ENCODE measurements at places on chromosomes 11 and 22.

DNA sequence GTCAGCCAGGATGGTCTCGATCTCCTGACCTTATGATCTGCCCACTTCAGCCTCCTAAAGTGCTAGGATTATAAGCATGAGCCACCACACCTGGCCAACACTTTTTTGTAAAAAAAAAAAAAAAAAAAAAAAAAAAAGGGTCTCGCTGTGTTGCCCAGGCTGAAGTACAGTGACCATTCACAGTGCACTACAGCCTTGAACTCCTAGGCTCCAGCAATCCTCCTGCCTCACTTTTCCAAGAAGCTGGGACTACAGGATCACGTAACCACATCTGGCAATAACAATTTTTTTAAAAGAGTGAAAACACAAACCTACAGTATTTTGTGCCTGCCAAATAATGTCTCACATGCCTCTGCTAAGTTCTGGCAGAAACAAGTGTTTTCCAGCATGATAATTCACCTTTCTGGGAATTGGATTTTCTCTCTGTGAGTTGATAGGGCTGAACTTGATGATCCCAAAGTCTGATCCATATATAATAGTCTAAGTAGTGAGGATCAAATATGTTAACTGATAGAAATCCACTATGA lies 30.6 kb downstream of the ADORA2A start:
- DNase-seq: no peak

DNA sequence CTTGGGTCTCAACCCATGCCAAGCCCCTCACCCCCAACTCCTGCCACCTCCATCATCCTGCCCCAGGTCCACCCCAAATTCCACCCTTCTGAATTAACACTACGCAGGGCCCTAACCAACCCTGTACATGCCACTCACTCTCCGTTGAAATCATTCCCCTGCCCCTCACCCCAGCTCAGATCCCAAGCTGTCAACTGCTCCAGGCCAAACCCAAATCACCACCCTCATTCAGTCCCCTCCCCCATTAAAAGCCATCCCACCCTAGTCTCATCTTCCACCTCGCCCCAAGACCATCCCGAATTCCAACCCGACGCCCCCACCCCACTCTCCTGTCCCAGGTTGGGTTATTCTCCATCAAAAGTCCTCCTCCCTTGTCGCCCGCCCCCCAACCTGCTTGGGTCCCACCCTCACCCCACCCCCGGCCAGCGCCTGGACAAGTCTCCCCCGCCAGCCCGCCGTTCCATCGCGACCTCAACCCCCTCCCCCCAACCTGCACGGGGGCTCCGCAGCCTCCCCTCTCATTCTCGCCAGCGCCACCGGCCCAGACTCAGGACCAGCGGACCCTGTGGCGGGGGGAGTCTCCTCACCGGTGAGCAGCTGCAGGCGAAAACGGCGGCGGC lies 466 bp downstream of the FAM168A start:
- DNase-seq: no peak

GRCh38 chr22:27329131-27329850 lies 472.3 kb downstream of the MN1 start:
- no peak for DNase-seq

GRCh38 chr11:71470946-71471345 lies 17.9 kb downstream of the NADSYN1 start:
- DNase-seq: no peak

DNA sequence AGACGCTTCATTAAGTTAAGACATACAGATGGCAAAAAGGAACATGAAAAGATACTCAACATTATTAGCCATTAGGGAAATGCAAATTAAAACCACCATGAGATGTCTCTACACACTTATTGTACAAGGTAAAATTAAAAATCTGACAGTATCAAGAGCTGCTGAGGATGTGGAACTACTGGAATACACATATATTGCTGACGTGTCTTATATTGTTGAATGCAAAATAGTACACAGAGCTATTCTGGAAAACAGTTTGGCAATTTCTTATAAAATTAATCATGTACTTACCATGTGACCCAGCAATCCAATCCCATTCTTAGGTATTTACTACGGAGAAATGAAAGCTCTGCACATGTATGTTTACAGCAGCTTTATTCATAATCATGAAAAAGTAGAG lies 742.5 kb downstream of the TBC1D22A start:
- DNase-seq: no peak

DNA sequence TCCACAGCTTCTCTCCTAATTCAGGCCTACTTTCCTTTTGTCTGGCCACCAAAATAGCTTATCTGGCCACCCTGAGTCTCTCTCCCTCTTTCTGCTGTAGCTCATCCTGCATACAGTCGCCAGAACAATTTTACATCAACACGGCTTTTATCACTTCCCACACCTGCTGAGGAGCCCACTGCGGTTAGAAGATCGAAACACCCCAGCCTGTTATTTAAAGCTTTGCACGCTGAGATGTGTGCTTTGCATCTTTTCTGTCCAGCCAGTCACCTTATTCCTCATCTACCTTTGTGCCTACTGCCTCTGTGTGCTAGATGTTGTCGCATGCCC lies 96.0 kb downstream of the COMMD9 start:
- DNase-seq: no peak

DNA sequence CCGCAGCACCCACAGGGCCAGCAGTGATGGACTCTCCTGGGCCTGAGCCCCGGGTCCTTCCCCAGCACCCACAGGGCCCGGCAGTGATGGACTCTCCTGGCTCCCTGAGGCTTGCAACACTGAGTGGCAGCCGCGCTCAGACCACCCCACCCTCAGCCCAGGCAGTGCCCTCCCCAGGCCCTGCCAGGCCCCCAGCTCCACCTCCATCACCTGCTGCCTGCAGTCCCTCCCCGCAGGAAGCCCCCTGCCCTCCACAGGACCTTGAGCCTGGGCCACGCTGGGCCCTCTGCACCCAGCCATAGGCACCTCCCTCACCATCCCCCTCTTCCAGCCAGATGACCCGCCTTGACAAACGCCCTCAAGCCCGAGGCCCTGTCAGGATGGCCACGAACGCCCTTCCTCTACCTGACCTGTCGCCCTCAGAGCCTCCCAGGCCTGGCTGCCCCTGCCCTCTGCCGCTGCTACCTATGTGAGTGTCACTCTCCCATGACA lies 11.4 kb downstream of the ALG12 start:
- no peak for DNase-seq

GRCh38 chr11:16223558-16223957 lies 132.8 kb downstream of the SOX6 start:
- DNase-seq: no peak

DNA sequence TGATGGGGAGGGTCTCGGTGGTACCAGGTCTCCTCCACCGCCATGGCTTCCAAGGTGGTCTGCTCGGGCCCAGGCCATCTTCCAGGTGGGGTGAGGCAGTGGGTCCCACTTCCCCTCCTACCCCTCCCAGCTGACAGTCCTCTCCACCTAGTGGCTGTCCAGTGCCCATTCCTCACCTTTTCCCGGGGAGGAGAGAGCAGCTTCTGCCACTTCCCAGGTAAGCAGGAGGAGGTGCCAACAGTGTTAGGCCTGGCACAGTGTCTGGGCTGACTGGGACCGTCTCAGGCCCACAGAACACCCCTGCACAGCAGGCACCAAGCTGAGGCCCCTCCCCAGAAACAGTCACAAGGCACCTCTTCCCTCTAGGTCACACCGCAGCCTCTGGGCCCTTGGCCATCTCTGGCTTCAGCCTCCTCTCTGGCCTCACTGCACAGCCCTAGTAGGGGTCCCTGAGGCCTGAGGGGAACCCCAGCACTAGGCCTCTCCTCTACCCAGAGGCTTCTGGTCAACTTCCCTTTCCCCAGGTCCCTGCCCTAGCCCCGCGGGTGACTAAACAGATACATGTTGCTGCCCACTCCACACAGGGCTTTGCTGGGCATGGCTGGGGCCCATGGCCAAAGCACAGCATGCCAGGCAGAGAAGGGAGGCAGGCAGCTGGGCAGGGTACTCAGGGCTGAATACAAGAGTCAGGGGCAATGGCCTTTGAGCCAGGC lies 2.3 kb upstream of the ANKRD13D start:
- no peak for DNase-seq

- no peak for DNase-seq
These were observed 96.3 kb upstream of the PRDM11 start for GRCh38 chr11:45050111-45050510.

GRCh38 chr11:72807021-72807693 lies 7.1 kb upstream of the ATG16L2 start:
- DNase-seq: peak; percentile 52

DNA sequence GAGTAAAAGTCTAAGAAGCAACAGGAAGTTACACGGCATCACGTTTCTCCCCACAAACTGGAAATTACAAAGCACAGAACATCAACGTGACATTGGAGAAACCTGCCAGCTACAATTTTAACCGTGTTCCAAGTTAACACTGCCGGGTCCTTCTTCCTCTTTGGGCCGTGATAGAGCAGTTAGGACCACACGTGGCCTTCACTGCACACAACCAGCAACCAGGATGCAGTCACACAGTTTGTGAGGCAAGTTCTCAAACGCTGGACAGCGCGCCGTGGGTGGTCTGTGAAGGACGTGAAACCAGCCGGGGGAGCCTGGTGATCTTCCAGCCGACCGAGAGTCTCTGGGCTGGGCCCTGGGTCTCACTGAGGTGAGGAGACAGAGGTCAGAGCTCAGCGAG lies 14.6 kb downstream of the C11orf21 start:
- no peak for DNase-seq

GRCh38 chr11:93733474-93733873 lies 7.8 kb downstream of the TAF1D start:
- DNase-seq: no peak

DNA sequence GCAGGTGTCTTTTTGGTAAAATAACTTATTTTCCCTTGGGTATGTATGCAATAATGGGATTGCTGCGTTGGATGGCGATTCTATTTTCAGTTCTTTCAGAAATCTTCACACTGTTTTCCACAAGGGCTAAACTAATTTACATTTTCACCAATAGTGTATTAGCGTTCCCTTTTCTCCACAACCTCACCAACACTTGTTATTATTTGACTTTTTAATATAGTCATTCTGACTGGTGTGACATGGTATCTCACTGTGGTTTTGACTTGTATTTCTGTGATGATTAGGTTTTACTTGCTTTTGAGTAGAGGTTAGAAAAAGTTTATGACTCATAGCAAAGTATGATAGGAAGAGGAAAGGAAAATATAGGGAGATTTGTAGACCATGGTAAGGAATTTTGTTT lies 92.3 kb downstream of the DLG2 start:
- no peak for DNase-seq

DNA sequence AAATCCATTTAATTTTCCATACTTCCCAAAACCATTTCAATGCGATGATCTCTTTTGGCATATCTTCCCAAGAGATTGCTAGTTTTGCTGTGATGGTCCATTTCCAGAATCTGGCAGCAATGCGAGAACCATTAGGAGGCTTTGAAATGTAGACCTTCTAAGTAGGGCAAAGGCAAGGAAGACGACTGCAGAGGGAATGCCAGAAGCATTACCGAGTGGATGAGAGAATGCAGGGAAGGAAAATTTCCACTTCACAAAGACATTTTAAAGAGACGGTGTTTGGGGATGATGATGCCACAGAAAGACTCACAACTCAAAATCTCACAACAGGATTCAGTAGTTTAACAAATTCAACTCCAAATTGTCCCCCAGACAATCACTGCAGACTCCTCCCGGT lies 471 bp upstream of the CEP126 start:
- DNase-seq: peak; percentile 11

DNA sequence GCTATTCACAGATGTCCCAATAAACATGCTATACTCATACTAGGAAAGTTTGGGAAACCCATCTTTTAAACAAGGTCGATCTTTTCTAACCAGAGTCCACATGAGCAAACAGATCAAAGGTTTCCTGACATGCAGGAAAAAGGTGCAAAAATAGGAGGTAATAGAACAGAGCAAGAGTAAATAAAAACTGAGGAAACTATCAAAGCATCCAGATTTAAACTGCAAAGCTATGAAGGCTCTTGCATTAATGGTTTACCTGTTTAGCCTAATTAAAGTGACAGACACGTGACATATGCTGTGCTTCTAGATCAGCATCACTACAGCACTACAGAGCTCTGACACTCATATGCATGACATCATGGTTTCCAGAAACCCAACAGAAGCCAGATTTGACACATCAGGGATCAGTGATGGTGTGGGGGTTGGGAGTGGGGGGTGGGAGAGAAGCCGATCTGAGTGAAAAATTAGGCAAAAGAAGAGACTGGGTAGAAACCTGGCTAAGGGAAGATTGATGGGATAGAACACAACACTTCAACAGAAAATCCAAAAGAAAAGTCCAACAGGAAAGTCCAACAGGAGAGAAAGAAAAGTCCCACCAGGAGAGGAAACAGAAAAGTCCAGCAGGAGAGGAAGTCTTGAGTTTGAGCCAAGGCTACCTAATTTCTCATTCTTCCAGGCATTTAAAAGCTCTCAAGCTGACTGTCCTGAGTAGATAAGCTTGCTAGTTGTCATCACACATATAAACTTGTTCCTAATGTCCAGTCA lies 262.3 kb downstream of the SOX6 start:
- DNase-seq: no peak

DNA sequence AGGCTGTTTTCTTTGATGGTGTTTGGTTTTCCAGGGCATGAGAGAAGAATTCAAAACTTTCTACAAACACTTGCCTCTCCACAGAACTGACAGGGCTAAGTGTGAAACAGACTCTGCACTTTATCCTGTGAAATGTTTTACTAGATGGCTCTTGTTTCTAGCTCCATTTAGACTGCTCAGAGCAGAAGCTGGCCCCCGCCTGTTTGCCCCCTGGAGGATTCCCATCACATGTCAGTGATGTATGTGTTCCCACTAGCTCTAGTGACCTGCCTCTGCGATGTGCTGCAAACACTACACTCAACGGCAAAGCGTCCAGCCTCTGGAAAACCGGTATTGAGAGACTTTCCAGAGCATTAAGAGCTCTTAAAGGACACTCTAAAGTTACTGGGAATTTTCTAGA lies 41.4 kb upstream of the PCF11 start:
- DNase-seq: no peak

DNA sequence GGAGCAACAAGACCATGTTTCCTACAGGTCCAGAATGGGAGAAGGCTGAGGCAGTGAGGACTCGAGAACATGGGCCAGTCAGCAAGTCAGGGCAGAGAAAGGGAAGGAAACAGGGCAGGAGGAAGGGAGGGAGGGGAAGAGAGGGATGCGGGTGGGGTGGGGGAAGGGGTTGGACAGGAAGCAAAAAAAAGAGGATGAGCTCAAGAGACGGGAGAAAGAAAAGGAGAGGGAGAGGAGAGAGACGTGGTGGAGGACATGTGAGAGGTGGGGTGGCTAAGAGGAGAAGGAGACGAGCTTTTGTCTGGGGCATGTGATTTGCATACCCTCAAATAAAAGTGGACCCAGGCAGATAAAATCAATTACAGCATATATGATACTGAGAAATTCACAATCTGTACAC lies 389.5 kb upstream of the B3GAT1 start:
- no peak for DNase-seq

DNA sequence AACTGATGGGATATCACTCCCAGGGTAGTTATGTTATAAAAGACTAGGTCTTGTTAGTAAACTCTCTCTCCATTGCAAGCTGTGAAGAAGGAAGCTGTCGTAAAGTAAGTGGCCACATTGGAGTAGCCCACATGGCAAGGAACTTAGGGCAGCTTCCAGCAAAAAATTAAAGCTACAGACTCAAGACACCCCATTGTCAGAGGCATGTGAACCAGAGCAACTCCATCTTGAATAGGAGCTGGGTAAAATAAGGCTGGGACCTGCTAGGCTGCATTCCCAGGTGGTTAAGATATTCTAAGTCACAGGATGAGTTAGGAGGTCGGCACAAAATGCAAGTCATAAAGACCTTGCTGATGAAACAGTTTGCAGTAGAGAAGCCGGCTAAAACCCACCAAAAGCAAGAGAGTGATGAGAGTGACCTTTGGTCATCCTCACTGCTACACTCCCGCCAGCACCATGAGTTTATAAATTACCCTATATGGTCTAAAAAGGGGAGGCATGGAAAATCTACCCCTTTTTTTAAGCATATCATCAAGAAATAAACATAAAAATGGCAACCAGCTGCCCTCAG lies 23.9 kb downstream of the CCKBR start:
- no peak for DNase-seq

- DNase-seq: no peak
These were observed 1.2 kb downstream of the PGAP2 start for GRCh38 chr11:3809624-3809928.
